EL (cell line): ENCODE measurements at places on chromosomes 7 and 10.
A peak's percentile ranks its signal among the peaks of the same experiment; 100 is the strongest.

- peak; percentile 40 for DNase-seq
Measured at GRCh38 chr7:8260871-8261694, 884 bp downstream of the ICA1 start.

DNA sequence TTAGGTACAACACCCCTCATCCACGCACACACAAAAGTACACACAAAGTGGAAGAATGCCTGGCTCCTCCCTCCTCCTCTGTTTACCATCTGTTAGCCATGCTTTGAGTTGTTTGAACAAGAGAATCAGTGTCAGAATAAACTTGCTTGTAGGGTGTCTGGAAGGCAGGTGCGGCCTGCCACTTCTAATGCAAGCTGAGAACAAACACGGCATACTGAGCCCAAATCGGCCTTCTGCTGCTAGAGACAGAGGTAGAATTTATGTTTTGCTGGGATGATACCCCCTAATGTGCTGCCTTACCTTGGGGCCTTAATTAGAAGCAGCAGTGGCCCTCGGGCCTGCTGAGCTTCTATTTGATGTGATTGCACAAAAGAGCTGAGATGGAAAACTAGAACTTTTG lies 24.9 kb upstream of the FAM180A start:
- DNase-seq = no peak

- DNase-seq = no peak
Measured at GRCh38 chr10:132534391-132535064, 3.1 kb upstream of the INPP5A start.

DNA sequence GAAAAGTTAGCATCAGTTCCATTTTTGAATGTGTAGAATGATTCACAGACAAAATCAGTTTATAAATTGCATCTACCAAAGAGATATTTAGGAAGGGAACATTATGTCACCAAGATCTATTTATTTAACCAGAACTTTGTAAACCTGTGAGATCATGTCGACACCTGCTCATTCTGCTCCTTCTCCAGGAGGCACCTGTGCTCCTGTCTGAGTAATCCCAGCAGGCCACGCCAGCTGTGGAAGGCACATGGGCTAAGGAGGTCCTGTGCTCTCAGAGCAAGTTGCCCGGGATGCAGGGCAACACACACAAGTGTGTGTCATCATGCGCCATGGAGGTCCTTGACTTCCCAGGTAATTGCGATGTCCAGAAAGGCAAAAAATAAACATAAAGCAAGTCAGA lies 45.5 kb upstream of the ADARB2 start:
- DNase-seq = no peak

GRCh38 chr7:77383333-77383740 lies 32.8 kb downstream of the GSAP start:
- peak; percentile 8 for DNase-seq

GRCh38 chr7:33157311-33157710 lies 27.9 kb downstream of the BBS9 start:
- DNase-seq = no peak

DNA sequence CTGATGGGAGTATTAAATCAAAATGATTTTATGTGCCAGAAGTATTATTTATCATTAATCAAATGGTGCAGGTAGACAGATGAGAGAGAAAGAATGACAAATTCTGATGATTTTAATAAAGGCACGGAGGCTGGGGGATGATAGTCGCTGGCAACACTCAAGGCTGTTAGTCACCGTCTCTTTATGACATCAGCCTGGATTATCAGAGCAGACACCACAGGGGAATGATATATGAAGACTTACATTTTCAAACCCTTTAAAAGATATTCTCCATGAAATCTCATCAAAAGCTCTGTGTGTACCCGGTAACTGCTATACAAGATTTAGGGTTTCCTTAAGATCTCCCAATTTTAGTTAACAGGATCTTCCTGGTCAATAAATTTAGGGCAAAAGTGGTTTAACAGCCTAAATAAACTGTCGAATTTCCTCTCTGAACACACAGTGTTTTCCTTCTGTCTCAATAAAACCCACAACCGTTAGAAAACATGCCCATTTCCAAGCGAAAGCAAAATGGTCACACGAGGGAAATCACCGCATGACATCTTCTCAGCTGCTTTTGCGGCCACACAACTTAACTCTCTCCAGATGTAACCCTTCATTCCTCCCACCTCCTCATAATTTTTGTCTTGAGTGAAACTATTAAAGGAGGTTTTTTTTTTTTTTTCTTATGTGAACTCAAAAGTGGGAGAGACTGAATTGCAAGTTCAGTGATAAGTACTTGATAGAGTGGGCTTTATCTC lies 133.2 kb upstream of the FAM171A1 start:
- DNase-seq = peak; percentile 48

DNA sequence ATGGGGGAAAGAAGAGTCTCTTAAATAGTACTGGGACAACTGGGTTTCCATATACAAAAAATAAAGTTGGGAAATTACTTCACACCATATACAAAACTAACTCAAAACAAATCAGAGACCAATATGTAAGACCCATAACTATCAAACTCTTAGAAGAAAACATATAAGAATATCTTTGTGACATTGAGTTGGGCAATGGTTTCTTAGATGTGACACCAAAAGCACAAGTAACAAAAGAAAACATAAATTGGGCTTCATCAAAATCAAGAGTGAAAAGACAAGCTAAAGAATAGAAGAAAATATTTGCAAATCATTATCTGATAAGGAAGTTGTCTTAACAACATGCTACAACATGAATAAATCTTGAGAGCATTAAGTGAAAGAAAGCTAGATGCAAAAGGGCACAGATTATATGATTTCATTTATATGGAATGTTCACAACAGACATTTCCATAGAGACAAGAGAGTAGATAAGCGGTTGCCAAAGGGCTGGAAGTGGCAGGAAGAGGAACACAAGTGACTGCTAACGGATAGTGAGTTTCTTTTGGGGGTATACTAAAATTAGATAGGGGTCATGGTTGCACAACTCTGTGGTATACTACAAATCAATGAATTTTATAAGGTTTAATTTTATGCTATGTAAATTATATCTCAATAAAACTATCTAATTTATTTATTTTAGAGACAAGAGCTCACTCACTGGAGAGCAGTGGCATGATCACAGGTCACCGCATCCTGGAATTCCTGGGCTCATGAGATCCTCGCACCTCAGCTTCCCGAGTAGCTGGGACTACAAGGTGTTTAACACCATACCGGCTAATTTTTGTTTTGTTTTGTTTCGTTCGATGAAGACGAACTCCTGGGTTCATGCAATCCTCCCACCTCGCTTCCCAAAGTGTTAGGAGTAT lies 35.4 kb downstream of the JMJD1C start:
- DNase-seq = peak; percentile 82

DNA sequence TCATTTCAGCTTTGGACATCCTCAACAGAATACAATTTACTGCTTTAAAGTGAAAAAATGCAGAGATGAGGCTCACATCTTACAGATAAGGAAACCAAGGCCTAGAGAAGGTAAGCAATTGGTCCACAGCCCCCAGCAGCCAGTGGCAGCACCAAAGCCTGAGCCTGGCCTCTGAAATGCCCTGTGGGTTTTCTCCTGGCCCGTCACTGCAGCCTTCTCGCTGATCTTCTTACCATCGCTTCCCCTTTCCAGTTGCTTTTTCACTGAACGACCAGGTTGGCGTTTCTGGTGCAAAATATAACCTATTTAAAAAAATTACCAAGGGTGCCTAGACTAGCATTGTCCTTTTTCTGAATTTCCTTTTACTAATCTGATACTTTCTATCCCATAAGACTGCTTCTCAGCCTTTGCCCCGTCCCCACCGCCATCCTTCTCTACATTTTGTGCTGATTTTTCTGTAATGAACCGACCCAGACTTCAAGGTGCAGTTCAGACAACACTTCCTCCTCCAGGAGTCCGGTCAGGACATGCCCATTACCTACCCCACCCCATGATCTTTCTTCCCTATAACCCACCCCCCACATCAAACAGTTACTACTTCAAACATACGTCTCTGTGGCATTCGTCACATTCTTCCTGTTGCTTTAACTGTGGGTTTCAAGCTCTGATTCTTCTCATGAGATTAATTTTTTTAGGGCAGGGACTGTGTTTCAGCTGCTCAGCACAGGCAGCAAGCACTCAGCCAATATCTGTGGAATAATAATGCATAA lies 289.4 kb downstream of the DNAJB6 start:
- DNase-seq = no peak

DNA sequence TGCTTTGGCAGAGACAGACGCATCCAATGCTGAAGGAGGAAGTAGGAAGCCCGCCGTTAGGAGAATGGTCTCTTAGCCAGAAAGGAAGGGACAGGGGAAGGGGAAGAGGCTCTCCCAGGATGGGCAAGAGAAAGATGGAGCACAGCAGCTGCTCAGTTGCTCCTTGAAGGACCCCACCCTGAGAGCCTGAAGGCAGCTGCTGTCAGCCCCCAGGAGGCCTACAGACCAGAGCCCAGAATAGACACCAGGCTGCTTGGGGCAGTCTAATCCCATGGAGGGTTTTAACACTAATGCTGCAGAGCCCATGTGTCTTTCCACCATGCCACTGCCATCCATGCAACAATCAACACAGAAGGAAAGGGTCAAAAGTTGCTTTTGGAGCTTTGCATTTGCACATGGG lies 3.5 kb upstream of the C7orf33 start:
- no peak for DNase-seq

- peak; percentile 91 for DNase-seq
Measured at GRCh38 chr7:92809760-92810573, 26.4 kb downstream of the CDK6 start.

DNA sequence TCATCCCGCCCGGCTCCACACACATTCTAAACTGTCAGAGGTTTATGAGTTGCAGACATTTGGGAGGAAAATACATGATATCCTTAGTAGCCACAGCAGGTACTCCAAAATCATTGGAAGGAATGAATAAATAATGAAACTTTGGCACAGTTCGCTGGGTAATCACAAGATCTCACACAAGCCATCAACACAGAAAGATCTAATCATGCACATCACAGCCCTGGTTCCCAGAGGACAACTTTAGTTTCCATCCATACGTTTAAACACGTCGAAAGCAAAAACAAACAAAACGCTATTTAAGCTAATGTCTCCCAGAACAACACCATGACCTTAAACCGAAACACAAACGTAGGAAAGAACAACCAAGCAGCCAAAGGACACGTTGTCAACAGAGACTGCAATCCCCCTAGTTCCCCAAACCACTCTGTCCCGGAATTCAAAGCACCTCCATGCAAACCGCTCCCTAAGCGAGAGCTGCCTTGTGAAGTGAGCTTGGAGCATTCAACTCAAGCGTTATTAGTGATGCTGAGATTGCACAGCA lies 12.3 kb downstream of the SVIL start:
- DNase-seq = no peak

GRCh38 chr10:12566161-12567115 lies 217.1 kb downstream of the CAMK1D start:
- no peak for DNase-seq

- DNase-seq = no peak
Measured at GRCh38 chr7:2719007-2719406, 31.0 kb downstream of the AMZ1 start.

GRCh38 chr7:134850066-134850465 lies 70.6 kb downstream of the CALD1 start:
- no peak for DNase-seq

DNA sequence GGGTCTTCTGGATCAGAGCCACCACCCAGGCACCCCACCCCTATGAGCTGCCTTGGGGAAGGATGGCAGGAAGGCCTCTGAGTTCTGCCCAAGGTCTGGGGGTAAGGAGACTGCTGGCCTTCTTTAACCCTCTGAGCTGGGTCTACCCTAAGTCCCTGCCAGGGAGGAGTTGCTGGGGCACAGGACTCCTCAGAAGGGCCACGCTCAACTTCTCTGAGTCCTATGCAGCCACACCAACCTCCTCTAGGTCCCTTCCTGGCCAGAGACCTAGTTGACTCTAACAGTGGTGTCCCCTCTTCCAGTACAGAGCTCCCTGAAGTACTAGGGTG lies 2.6 kb upstream of the NEURL1 start:
- DNase-seq = no peak

DNA sequence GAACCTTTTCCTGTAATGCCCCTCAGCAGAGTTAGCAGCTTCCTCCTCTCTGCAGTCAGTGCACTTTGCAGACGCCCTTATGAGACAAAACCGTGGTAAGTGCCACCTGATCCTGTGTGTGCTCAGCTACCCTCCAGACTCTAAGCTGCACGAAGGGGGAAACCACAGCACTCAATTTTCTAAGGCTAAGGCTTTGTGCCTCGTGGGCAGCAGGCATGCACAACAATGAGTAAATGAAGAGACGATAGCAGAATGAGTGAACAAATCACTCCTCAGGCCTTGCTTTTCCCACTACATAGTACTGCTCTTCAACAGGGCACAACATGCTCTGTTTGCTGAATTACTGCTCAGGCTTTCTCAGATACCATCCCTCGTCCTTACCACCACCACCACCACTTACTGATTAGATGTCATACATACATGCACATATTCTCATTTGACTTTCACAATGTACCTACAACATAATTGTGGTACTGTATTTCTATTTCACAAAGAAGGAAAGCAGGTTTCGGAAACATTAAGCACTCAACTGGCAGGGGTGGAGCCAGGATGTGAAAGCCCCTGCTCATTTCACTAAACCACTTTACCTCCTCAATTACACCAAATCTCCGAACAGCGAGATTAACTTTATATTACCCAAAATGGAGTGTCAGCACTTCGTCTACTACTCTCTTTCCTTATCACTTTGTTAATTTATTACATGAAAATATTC lies 85.4 kb downstream of the ICA1 start:
- DNase-seq = no peak

DNA sequence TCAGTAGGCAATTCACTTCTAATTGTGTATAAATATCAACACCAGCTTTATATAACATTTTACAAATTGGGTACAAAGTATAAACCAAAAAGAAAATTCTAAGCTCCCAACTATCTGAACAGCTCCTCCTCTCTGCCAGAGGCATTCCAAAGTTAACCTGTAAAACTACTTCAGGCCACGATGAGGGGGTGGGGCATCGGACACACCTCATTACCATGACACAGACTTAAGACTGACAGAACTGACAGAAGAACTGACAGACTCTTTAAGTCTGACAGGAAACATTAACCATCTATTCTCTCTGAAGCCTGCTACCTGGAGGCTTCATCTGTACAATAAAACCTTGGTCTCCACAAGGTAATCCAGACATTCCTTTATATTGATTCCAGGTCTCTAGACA lies 12.3 kb downstream of the ESYT2 start:
- DNase-seq = no peak

- DNase-seq = no peak
Measured at GRCh38 chr10:35463878-35464277, 127.6 kb downstream of the CCNY start.
